ENCODE measurements at places on chromosomes 2 and 18.

- no peak for DNase-seq
These were observed 80.7 kb downstream of the FHOD3 start for GRCh38 chr18:36378205-36378604.

- no peak for DNase-seq
These were observed 112.2 kb downstream of the SOS1 start for GRCh38 chr2:39008665-39009064.

- DNase-seq: no peak
These were observed 293.2 kb upstream of the ZNF804A start for GRCh38 chr2:184305105-184305504.

- no peak for DNase-seq
These were observed 41.8 kb downstream of the NCK2 start for GRCh38 chr2:105786231-105787230.

- DNase-seq: no peak
These were observed 7.1 kb downstream of the CAPN13 start for GRCh38 chr2:30800159-30800558.

DNA sequence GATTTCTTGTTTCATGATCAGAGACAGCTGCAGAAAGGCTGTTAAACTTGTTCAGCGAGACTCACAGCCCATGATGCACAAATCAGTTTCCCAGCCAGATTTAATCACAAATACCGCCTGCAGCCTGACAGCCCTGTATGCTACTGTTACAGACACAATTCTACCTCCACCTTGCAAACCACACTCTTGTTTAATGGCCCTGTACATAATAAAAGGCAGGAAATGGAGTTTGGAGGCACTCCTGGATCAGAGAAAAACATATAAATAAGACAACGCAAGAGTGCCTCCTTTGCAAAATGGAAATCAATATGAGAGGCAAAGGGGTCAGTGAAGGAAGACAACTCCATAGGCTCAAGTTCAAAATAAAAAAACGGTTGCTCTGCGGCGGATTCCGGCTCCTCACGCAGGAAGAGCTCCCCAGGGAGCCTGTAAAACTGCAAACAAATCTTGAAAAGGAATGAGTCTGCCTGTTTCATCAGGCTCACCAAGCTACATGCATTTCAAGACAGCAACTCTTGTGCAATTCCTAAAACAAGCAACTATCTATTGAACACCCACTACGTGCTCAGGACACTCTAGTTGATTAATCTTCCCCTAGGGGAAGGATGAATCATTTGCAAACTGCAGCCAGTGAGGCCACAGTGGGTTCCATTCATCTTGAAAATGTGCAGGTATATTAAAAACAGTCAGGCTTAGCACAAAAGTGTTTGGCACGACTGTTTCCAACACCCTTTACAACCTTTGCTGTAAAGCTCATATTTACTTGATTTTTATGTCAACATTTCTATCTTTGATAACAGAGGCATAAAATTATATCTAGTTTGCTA is 37.5 kb downstream of the TBC1D8 start:
- no peak for DNase-seq

GRCh38 chr2:128505150-128505490 is 186.5 kb upstream of the HS6ST1 start:
- no peak for DNase-seq

DNA sequence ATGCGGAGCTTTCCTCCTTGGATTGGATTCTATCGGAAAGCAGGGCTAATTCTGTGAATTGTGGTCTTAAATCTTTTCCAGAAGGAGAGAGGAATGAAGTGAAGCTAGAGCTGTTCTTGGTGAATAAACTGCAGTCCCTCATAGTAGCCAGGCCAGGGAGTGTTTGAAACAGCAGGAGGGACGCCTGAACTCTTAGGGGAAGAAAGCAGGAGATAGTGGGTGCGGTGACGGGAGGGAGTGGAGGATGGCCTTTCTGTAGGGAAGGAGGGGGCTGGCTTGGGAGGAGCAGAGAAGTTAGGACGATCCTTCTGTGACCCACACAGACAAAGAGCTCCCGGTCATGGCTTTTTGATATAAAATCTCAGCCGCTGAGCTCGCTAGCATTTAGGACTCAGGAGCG is 47.5 kb upstream of the KCNF1 start:
- no peak for DNase-seq

GRCh38 chr2:237725661-237726060 is 72.9 kb upstream of the RBM44 start:
- DNase-seq: no peak

DNA sequence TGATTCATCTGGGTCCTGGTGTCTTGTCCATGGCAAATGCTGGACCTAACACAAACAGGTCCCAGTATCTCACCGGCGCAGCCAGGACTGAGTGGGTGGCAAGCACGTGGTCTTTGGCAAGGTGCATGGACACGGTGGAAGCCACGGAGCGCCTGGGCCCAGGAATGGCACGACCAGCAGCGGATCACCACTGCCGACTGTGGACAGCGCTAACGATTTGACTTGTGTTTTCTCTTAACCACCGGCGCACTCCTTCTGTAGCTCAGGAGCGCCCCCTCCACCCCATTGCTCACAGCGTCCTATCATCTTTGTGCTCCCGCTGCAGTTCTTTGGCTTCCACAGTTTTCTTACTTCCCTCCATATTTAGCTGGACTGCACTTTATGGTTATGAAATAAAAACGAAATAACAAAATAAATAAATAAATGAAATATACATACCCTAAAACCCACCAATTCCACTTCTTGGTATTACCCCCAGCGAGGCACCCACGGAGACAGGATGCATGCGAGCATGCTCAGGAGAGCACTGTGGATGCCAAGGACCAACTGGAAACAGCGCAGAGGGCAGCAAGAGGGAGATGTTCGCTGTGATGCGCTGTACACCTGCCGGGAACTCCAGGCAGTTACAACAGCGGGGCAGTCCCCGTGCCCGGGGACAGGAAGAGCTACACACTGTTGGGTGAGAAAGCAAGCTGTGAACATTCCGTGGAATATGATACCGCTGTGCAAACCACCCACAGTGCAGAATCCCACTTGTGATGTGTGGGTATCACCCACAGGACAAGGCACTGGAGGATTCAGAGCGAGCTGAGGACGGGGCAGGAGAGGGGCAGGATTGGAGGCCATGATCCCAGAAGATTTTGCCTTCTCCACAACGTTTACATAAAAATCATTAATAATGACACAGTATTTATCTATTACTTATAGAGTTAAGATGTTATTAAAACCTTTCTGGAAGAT is 7.0 kb upstream of the CIDEA start:
- no peak for DNase-seq

DNA sequence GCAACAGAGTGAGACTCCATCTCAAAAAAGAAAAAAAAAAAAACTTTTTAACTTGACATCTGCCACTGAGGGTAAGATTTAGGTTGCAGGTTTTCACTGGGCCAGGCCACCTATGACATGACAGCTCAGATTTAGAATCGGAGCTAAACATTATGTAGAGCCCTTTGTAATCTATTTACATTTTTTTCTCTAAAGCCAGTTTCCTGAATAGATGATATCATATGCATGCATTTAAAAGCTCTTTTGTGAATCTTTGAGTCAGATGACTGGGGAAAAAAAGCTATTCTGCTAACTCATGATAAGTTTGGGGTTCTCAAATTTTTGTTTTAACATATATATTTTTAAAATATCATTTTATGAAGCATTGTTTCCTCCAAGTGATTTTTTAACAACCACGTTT is 21.3 kb downstream of the PRKAG3 start:
- no peak for DNase-seq

DNA sequence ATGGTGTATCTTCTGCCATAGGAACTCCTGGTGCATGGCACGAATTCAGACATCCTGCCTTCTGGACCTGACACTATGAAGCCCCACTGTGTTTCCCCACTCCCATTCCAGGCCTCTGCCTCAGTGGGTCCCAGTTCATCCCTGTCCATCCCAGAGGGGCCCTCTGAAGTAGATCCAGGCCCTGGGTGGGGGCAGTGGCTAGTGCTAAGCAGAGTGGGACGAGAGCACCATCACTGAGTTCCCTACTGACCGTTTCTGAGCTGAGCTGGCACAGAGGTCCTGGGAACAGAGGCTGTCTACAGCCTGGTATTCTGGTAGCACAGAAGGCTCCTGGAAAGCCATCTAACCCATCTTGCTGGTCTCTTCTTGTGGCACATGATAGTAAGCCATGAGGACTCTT is 54.0 kb downstream of the ATOH8 start:
- DNase-seq: no peak

DNA sequence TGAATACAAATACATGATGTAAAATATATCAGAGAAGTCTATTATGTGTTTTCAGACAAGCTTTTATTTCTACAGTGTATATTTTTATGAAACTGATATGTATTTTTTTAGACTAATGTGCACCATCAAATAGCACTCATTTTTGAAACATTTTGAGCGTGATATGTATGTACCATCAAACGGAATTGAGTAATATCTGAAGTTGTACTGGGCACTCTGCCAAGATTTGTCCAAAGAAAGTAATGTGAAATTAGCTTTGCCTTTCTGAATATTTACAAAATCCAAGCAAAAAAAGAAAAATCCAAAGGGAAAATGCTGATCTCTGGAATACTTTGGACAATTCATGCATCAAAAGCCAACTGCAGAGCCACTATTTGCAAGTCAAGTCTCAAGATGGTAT is 972.0 kb downstream of the DPP10 start:
- DNase-seq: no peak

DNA sequence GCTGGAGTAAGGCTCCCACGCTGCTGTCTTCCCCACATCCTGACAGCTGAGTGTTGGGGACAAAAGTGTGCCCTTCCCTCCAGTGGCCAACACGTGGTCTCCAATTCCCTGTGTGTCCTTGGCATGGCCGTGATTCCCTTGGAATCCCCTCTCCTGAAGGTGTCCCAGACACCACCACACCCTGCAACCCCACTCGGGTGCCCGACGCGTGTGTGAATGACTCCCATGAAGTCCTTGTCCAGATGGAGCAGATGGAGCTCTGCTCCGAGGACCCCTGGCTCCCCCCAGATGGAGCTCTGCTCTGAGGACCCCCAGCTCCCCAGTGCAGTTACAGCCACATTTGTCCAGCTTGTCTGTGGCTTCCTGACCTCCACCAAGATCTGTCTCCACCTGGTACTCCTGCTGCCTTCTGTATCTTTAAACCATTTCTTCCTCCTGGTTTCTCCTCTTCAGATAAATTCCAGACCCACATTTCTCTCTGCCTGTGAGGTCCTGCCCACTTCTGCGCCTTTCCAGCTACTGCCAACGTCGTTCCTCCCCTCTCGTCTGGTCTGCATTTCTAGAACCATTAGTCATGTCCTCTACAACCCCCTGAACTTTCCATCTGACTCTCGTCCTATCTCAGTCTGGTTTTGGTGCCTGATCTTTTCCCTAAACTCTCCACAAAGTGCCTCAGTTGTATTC is 86.8 kb upstream of the PXDN start:
- DNase-seq: no peak

- no peak for DNase-seq
These were observed 104.3 kb downstream of the ABCA12 start for GRCh38 chr2:215034154-215034553.

GRCh38 chr2:32516567-32516966 is 111.3 kb upstream of the TTC27 start:
- no peak for DNase-seq

DNA sequence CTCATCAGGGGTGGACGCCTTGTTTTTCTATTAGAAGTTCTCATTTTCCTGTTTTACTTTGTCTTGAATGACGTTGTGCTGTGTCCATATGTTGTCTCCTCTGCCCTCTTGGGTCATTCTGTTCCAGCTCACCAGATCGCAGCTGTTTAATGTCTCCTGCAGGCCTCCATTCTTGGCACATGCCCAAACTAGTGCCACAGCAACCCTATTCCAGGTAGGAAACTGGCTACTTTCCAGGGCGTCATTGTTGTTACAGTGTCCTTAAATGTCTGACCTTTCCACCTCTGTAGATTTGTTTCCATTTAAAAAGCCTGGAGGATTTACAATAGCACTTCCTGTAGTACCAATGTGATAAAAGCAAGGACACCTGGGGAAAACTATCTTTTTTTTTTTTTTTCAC is 500.7 kb downstream of the METTL4 start:
- DNase-seq: no peak

GRCh38 chr18:4391859-4392258 is 63.2 kb downstream of the DLGAP1 start:
- DNase-seq: no peak

- no peak for DNase-seq
These were observed 24.5 kb downstream of the DARS1 start for GRCh38 chr2:135960656-135961551.

- no peak for DNase-seq
These were observed 2.9 kb upstream of the TNP1 start for GRCh38 chr2:216862628-216863398.

GRCh38 chr18:77014538-77014937 is 118.0 kb downstream of the MBP start:
- no peak for DNase-seq

GRCh38 chr2:201715459-201715858 is 17.0 kb upstream of the MPP4 start:
- no peak for DNase-seq

DNA sequence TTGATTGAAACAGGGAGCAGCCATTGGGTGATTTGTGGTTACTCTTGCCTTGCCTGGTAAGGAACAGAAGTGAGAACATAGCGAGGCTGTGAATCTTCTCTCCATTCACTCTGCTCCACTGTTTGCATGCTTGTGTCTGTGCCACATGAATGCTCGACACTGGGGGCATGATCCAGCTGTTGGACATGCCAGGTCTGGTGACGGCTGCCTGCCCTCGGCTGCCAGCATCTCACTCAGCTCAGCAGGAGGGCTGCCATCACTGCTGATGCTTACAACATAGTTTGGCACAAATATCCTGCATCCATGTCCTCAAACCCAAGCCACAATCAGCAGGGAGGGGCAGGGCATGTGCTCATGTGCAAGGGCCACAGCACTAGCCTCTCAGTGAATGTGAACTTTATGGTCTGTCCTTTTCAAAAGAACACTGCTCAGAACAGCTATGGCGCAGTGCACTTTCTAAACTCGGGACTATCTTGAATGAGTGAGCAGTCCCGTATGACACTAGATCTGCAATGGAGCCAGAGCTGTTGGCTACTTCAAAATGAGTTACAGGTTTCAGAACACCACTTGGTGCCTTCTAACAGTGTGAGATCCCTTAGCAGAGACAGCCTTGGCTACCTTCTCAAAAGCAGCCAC is 126.3 kb downstream of the NRP2 start:
- DNase-seq: no peak

DNA sequence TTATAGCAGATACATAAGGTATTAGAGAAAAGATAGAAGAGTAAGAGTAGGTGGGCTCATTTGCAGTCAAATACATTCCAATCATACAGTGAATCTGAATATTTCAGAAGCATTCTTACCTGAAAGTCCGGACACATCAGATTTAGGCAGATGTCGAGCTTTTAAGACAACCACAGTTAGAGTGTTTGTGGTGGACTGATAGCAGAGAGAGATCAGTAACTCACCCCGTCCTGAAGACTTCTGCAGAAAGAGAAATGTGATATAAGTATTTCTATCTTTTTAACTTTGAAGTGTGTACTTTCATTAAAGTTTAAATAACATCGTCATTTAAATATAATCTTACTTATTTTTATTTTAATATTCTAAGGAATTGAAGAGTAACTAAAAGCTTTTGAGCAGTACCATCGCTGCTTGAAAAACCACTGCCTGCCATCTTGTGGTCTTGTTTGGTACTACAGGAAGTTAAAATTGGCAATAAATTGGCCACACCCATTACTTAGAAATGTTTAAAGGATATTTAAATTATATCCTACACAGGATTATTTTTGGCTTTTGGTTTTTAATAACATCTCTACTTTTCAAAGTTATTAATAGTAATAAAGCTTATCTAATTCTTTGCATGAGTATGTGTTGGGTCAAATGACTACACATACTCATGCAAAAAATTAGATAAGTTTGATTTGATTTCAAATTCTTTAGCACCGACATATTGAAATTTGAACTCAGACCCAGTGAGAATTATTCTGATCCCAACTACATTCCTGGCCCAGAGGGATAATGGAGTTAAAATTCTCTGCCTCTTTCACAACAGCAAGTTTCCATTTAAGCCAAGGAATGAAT is 5.5 kb downstream of the SYT4 start:
- peak; percentile 4 for DNase-seq
